Testis (tissue), 5 donors: ENCODE measurements at places on chromosomes 11 and 22. TPM values are rescaled to one million over a fixed set of nuclear protein-coding genes. Genes with fewer than 3 reads are reported as not detected.

- no peaks in the 10 kb centered on the region for H3K36me3 ChIP-seq
- no peak overlapping the region for H3K4me3 ChIP-seq
- DNase-seq, result no peak
- H3K27me3 ChIP-seq, result no peaks in the 10 kb centered on the region
- H3K27ac ChIP-seq, result no peak overlapping the region
- H3K4me1 ChIP-seq, result no peaks in the 10 kb centered on the region
Measured at GRCh38 chr11:78147807-78148206, 8.4 kb upstream of the ALG8 start.

DNA sequence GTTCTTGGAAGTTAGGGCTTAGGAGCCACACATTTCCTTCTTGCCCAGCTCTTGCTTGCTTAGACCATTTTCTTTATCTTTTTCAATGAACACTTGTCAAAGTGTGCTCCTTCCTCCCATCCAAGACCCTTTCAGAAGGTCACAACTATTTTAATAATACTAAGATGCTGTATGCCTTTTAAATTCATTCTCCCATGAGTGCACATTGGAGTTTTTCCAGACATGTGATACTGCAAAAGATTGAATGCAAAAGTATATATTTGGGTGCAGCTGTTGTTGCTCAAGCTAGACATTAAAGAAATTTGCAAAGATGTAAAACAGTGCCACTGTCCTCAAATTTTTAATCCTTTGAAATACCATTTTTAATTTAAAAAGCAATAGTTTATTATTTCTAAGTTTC lies 69.3 kb upstream of the TNRC6B start:
- no peak for DNase-seq
- H3K27ac ChIP-seq, result peak overlapping the region; percentile 6
- H3K36me3 ChIP-seq, result no peaks in the 10 kb centered on the region
- no peaks in the 10 kb centered on the region for H3K27me3 ChIP-seq
- no peak overlapping the region for H3K4me3 ChIP-seq

GRCh38 chr11:77035580-77035979 lies 1.4 kb downstream of the B3GNT6 start:
- H3K36me3 ChIP-seq, result no peaks in the 10 kb centered on the region
- H3K4me1 ChIP-seq, result peaks cover 9% of the 10 kb centered on the region
- H3K27me3 ChIP-seq, result no peaks in the 10 kb centered on the region
- DNase-seq, result no peak
- no peak overlapping the region for H3K4me3 ChIP-seq

- no peak for DNase-seq
- H3K36me3 ChIP-seq, result no peaks in the 10 kb centered on the region
- no peaks in the 10 kb centered on the region for H3K27me3 ChIP-seq
Measured at GRCh38 chr22:17945888-17946648, 78.3 kb downstream of the MICAL3 start.

DNA sequence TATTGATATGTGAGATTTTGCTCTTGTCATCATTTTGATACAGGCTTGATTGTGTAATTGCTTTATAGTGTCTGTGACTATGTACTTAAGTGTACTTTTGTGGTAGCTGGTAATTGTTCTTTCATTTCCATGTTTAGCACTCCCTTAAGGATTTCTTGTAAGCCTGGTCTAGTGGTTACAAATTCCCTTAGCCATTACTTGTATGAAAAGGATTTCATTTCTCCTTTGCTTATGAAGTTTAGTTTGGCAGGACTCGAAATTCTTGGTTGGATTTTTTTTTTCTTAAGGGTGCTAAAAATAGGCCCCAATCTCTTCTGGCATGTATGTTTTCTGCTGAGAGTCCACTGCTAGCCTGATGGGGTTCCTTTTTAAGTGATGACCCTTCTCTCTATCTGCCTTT lies 346.8 kb downstream of the JRKL start:
- H3K4me3 ChIP-seq, result no peak overlapping the region
- no peak overlapping the region for H3K27ac ChIP-seq
- no peaks in the 10 kb centered on the region for H3K4me1 ChIP-seq
- no peaks in the 10 kb centered on the region for H3K36me3 ChIP-seq
- no peaks in the 10 kb centered on the region for H3K27me3 ChIP-seq
- DNase-seq, result no peak

- DNase-seq, result no peak
- no peaks in the 10 kb centered on the region for H3K27me3 ChIP-seq
- no peak overlapping the region for H3K27ac ChIP-seq
- no peaks in the 10 kb centered on the region for H3K36me3 ChIP-seq
Measured at GRCh38 chr11:122998727-122999366, 17.2 kb upstream of the BSX start.

The CHRDL2 gene
- 5.3 TPM for total RNA-seq

The MS4A3 gene
- total RNA-seq, result 1.2 TPM

The POU2AF2 gene
- 5.2 TPM for total RNA-seq
